ENCODE measurements at places on chromosomes 11 and 22. TPM values are rescaled to one million over a fixed set of nuclear protein-coding genes. Genes with fewer than 3 reads are reported as not detected.
A peak's percentile ranks its signal among the peaks of the same experiment; 100 is the strongest.

CNIH2 gene
- total RNA-seq: not detected

ZNF195 gene
- total RNA-seq: 8.2 TPM

- DNase-seq: no peak
Measured at GRCh38 chr11:120649316-120649715, 137.8 kb downstream of the GRIK4 start.

DNA sequence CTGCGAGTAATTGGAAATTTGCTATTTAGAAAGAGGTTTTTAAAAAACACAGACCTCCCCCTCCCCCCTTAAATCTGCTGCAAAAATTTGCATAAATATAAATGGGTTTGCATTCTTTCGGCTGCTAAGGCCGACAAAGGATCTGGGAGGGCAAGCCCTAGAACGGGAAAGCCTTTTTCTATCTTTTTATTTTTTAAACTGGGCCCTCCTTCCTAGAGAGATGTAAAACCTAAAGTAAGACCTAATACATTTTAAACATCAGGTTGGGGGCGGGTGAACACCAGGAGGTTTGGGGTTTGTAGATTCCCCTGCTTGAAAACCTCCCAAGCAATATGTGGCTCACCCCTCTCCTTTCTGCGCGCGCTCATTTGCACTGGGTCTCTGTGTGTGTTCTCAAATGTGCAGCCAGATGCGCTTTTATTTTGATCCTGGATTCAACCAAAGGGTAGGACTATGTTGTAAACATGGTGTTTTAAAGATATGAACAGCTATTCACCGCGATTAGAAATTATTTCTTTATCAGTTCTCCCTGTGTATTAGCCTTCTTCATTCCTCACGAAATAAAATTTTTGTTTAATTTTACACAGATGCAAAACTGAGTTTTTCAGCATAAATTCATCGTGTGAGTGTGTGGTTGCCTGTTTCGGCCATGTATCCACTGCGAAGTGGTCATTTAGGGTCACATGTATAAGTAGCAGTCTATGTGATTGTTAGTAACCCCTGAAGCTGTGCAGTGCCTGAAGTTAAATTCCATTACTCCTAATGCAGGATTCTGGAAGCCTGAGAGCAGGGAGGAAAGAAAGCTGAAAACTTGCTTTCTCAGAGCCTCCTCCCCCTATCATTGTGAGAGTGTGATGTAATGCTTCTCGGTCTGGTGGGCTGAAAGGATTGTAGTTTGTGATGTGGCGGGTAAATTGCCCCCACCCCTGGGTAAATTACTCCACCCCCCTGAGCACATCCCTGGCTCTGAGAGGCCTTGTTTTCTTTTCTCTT is 988 bp downstream of the TNRC6B start:
- DNase-seq: peak; percentile 28

DNA sequence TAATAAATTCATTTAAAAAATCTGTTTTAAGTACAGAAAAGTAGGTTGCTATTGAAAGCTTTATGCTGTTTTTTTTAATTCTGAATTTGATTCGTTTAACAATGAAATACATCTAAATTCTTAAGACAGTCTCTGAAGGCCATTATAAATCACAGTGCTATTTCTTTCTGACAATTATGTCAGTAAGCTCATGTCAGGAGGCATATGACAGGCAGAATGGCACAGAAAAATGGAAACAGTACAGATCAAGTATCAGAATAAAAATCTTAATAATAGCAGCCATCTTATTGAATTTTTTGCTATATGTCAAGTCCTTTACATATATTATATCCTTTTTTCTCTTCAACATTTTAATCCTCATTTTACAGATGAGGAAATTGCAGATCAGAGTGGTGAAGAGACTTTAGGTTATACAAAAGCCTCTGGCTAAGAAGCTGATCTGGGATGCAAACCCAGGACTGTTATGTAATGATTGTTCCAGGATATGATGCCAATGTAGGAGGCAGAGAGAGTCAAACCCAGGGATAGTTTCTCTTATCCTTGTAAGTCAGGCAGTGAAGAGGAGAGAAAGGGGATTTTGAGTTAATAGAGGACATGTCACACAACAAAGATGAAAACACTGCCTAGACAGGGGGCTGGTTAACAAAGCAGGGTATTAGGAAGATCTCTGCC is 283.1 kb upstream of the CCDC90B start:
- DNase-seq: no peak

- DNase-seq: peak; percentile 33
Measured at GRCh38 chr11:12693479-12694182, 19.4 kb downstream of the TEAD1 start.

DNA sequence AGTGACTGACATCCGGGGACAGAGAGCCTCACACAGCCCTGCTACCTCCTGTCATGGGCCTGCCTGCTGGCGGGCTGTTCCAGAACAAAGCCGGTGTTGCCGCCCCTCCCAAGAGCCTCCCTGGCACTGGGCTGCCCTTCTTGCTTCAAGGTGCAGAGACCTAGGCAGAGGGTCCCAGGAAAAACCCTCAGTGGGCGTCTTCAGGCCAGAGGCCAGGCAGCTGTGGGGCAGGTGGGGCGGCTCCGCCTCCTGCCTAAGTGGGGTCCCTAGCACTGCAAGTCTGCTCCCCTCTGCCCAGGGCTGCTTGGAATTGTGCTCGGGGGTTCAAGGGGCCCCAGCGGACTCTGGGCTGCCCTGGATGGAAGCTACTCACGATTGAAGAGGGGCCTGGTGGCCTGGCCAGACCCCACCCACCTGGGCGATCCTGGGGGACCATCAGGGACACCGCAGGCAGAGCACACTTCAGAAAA is 20.4 kb upstream of the GNB1L start:
- DNase-seq: no peak

GRCh38 chr11:60970369-60970774 is 1.1 kb upstream of the CD6 start:
- peak; percentile 51 for DNase-seq

DNA sequence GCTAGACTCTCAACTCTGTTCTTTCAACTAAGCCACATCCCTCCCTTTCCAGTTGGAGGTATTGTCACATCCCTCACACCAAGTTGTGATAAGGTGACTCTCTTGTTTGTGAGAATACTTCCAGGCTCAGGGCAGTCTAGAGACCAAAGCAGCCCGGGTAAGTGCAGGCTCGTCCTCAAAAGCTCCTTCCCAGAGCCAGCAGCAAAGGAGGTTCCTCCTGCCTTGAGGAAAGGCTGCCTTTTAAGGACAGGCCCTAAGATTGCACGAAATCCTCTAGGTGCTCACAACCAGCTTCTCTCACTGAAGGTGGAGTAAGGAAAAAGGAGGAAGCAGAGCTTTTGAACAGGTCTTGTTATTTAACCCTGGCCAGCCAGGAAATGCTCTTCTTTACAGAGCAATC is 53.4 kb downstream of the SMCO4 start:
- DNase-seq: no peak

GRCh38 chr11:134040386-134041302 is 28.2 kb upstream of the JAM3 start:
- DNase-seq: no peak

GRCh38 chr11:67266449-67267187 is at the start of gene GRK2:
Gene GRK2 (plus strand): TSS chr11:67266473. CDS start chr11:67266700, 227 bp downstream.
- no peak for DNase-seq
